Activated naive CD4-positive, alpha-beta T cell (primary cell): ENCODE measurements at places on chromosomes 2 and 18.

GRCh38 chr2:180075870-180076269 lies 68.8 kb upstream of the CWC22 start:
- no peak for DNase-seq

- DNase-seq, result no peak
Observed at GRCh38 chr2:231412618-231412963, 17.1 kb downstream of the B3GNT7 start.

DNA sequence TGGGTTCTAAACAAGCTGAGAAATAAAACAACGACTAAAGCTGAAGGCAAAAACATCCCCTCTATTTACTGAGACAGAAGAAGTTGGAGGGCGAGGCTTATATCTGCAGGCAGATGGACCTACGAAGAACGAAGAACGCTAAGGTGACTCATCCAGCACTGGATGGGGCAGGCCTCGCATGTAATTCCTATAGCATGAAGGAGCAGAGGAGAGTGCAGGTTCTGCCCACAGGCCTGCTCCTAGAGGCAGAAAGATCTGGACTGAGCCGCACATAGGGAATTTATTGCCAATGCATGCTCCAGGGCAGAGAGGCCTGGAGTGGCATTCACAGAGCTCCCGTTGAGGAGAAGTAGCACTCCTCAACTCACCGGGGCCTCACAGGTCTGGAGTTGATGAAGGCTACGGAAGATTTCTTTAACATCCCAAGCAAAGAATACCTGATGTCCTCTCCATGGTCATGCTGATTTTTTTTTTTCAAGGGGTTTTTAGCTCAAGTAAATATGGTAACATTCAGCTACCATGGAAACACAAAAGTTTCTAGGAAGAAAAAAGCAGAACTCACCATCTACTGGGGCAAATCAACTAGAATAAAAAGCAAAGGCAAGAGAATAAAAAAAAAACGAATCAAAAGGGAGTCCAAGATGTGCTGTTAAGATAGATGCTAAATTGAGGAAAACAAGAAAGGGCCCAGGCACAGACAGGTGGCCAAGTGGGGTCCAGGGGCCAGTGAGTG lies 10.4 kb upstream of the METTL21A start:
- no peak for DNase-seq

- DNase-seq, result no peak
Observed at GRCh38 chr18:50507120-50507590, 52.7 kb upstream of the MAPK4 start.

- no peak for DNase-seq
Observed at GRCh38 chr18:79853303-79853992, 55.7 kb downstream of the KCNG2 start.

DNA sequence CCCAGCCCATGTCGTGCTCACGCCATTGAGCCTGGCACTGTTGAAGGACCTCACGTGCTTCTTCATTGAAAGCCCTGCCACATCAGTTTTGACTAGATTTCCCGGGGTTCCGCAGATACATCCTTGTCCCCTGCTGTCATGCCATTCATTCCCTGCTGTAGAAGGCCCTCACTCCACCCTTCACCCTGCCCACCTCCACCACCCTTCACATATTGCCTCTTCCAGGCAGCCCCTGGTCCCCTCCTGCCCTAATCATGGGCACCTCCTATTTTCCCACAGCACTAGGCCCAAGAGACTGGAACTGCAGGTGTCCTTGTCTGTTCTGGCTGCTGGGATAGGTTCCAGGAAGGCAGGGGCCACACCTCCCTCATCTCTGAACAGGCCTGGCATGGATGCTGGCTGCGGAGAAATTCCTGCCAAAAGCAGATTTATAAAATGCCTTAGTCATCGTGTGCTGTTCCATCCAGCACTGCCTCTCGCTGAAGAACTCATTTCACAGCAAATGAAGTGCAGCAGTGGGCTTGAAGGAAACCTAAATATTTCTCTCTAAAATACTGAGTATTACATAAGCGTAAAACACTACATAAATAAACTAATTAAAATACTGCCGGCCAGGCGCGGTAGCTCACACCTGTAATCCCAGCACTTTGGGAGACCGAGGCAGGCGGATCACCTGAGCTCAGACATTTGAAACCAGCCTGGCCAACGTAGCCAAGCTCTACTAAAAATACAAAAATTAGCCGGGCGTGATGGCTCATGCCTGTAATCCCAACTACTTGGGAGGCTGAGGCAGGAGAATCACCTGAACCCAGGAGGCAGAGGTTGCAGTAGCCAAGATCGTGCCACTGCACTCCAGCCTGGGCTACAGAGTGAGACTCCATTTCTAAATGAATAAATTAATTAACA lies 38.4 kb downstream of the EIF4E2 start:
- DNase-seq, result no peak

GRCh38 chr2:215895330-215895729 lies 118.0 kb downstream of the MREG start:
- no peak for DNase-seq

DNA sequence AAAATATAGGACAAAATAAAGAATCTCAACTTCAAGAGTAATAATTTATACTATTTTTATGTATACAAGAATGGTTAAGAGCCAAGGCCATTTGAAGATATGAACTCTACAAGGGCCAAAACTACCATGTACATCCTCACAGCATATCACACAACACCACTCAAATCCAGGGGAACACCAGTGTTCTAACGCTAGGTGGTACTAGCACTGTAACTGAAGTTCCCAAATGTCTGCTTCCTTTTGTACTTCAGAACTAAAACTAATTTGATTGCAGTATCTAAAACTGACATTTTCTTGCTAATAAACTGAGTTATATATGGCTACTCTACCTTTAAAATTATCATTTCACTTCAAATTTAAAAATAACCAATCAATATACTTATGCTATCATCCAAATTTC lies 47.0 kb downstream of the REV1 start:
- no peak for DNase-seq

DNA sequence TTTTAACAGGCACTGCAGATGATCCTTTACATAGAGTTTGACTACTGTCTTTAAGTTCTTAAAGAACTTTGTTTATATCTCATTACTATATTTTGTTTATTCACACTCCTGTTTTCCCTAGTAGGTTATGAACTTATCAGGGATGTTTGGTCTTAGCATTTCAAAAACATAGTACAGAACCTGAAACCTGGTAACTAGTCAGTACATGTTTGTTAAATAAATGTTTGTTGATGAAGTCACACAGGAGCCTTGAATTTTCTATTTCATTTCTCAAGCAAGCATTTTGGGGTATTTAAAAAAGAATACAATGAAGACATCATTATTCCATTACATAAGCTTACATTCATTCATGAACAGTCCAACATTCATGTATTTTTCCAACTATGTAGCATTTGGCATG lies 280.3 kb upstream of the ZSWIM2 start:
- no peak for DNase-seq

DNA sequence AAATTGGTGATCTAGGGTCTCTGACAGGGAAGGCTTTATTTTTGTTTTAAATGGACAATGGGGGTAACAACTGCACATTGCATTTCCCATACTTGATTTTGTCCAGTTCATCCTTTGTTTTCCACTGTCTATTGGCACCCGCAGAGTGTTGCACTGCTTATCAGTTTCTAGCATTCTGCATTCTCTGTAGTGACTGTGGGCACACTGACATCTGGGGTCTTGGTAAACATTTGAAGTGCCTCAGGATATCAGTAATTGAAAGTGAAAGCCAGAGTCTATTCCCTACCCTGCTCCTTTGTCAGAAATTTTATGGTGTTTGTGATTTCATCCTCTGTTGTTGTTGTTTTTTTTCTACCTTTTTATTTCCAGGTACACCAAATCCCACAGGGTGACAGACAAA lies 132.1 kb upstream of the EPC2 start:
- no peak for DNase-seq

GRCh38 chr2:191740016-191740419 lies 62.1 kb downstream of the NABP1 start:
- DNase-seq, result no peak

DNA sequence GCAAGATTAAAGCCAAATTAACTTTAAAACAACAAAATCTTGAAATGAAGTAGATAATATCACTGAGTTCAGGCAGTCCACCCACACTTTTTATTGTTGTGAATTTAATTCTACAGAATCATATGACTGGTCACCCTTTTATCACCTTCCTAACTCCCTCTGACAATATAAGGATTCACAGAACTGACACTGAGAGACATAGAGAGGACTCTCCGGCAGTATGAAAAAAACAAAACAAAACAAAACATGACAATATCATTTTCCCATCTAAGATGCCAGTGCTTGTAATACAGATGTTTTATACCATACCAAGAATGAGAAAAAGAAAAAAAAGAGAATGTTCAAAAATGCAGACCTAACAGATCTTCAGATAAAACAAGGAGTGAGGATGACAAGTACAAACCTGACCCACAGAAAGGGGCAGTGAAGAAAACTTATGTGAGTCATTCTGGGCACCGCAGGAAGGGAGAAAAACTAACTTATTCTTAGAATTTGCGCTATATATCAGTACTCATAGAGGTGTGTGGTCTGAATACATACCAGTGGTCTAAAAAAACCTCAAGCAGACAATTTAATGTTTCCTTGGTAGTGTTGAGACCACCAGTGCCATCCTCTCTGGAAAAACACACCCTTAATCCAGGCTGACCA lies 136.6 kb downstream of the ZAP70 start:
- DNase-seq, result no peak

GRCh38 chr2:128504246-128505149 lies 185.8 kb upstream of the HS6ST1 start:
- DNase-seq, result no peak

DNA sequence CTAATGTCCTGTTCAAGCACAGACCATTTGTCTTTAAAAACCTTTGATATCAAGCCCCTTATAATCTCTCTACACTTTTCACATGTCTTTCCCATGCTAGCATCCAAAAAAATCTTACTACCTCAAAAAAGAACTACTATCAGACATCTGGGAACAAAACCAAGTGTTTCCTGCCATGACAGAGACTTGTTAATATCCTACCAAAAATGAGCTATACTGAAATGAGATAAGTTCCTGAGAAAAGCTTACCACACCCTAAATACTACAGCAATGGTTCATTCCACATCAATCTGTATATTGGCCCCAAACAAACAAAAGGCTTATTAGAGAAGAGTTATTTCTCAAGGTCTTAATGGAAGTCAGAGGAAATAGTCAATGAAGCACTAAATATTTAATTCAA lies 230.1 kb downstream of the DYM start:
- DNase-seq, result no peak

DNA sequence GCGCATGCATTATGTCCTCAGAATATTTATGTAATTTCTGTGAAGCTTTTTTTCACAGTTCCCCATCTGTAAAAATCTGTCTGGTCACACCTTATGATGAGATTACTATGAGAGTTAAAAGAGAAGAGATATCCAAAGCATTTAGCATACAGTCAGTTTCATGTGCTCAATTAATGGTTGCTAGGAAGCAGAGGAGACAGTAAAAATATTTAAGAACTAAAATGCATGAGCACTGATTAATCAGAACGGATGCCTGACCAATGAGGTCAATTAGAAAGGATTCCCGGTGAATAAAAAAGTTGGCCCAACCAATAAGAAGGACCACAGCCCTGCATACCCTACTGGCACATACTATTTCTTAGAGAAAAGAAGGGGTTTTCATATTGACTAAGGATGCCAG lies 12.0 kb upstream of the CRIM1 start:
- no peak for DNase-seq

DNA sequence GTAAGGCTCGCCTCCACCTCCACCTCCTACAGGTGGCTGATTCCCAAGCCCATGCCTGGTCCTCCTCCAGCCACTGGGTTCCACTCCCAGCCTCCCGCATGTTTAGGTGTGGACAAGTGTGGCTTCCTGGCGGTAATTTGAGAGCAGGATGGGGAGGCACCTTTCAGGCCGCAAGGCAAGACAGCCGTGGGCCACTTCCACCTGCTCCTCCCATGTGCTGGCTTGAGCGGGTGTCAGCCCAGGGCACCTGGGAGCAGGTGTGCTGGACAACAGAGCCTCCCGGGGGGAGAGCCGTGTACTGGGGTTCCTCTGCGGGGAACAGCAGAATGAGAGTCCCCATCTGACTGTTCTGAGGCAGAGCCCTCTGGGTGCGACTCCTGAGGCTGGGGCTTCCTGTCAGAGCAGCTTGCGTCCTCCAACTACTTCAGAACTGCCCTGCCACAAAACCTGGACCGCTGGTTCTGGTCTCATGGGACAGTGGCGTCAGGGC lies 83.9 kb downstream of the TPO start:
- no peak for DNase-seq

DNA sequence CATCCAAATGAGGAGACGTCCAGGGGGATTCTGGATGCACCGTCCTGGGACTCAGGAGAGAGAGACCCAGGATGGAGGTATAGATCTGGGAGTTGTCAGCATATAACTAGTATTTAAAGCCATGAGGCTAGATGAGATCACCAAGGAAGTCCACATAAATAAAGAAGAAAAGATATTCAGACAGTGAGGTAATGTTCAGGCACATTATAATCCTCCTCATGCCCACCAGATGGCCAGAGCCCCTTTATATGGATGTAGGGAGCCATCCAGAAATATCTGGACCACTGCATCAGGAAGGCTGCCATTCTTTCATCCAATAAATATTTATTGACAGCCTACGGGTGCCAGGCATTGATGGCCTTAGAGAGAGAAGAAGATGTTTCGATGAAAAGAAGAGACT lies 21.2 kb upstream of the NCKAP5 start:
- DNase-seq, result no peak

- DNase-seq, result no peak
Observed at GRCh38 chr2:102044967-102045489, 53.3 kb downstream of the IL1R2 start.

DNA sequence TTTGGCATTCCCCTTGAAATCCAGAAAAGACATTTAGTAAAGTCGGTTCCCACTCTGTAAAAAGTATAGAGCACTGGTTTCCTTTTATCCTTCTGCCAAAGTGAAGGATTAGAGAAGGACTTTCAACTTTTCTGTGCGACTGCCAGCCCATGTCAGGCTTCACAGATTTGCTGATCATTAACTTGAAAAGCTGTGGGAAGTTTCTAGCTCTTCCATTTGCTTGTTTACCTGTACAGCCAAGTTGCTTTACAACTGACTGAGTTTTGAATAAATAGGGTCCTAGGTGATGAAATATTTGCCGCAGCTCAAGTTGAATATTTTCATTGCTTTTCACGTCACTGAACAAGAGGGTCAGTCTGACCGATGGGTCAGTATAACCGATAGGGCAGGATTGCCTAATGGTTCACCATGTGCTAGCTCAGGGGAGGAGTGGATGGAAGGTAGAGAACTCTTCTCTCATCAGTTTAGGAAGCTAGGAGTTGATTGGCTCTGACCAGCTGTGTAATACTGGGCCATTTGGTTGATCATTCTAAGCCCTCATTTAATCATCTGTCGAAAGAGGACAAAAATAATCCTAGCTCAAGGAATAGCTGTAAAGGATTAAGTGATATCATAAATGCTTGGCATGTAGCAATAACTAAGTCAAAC lies 30.4 kb downstream of the UPP2 start:
- no peak for DNase-seq

- no peak for DNase-seq
Observed at GRCh38 chr2:145961846-145962245, 1441.9 kb upstream of the ZEB2 start.

DNA sequence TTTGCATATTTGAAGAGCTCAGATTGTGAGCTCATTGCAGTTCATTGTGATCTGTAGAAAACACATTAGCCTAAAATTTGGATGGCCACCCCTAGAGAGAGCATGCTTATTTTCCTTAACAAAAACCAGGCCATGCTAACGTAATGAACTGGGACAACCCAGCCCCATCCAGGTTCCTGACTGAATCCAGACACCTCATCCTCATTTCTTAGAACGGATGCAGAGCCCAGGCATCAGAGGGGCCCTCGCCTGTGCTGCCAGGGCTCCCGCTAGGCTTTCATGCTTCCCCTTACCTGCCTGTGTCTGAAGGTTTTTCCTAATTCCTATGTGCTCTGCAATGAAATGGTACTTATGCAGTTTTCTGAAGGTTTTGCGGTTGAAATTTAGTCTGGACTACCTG lies 171.1 kb downstream of the CCDC102B start:
- DNase-seq, result no peak
